Mesothelial cell of epicardium (in vitro differentiated cells): ENCODE measurements at places on chromosomes 5 and 9. TPM values are rescaled to one million over a fixed set of nuclear protein-coding genes. Genes with fewer than 3 reads are reported as not detected.

NR4A3 gene
- 14.2 to 15.4 TPM (median 15.3 TPM) in 3 replicates for total RNA-seq

DNA sequence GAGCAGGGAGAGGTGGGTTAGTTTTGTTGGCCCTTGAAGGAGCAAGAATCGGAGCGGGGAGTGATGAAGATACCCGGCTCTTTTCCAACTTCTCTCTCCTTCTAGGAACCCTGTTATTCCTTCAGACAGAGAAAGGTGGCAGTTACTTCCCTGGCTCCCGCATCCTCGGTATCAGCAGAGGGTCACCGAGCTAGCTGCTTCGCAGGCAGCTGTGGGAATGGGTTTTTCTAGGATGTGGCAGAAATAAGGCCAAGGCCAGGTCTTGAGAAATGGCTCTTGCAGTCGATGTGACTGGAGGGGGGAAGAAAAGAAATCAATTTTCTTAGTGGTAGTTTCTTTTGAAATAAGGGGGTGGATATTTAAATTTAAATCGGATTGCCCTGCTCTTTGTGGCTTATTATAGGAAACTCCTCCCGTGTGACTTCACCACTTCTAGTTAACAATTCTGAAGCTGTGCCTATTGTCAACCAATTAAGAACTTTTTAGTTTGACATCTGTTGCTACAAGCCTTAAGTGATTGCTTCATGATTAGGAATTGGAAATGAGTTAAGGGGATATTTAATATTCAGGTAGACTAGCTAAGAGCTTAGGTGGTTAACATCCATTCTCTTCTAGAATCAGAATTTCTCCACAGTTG is 1.4 kb downstream of the SAP30L start:
- peak overlapping the region; percentile 78 for H3K4me3 ChIP-seq
- H3K4me1 ChIP-seq, result peaks cover 31% of the 10 kb centered on the region
- peak overlapping the region; percentile 88 for H3K27ac ChIP-seq
- peaks cover 5% of the 10 kb centered on the region for H3K36me3 ChIP-seq
- H3K27me3 ChIP-seq, result no peaks in the 10 kb centered on the region

GRCh38 chr9:130186839-130187522 is 14.8 kb downstream of the NCS1 start:
- no peaks in the 10 kb centered on the region for H3K36me3 ChIP-seq
- H3K27me3 ChIP-seq, result no peaks in the 10 kb centered on the region
- no peak overlapping the region for H3K27ac ChIP-seq
- DNase-seq, result no peak
- H3K4me3 ChIP-seq, result no peak overlapping the region

- H3K27ac ChIP-seq, result no peak overlapping the region
- H3K4me1 ChIP-seq, result no peaks in the 10 kb centered on the region
- no peaks in the 10 kb centered on the region for H3K36me3 ChIP-seq
- no peak for DNase-seq
- H3K4me3 ChIP-seq, result no peak overlapping the region
Measured at GRCh38 chr5:32726086-32726557, 15.0 kb downstream of the NPR3 start.

GRCh38 chr9:14932641-14933040 is 22.4 kb upstream of the FREM1 start:
- DNase-seq, result no peak
- no peak overlapping the region for H3K4me3 ChIP-seq
- peaks cover 6% of the 10 kb centered on the region for H3K36me3 ChIP-seq
- H3K27me3 ChIP-seq, result peaks cover 2% of the 10 kb centered on the region

ARL14EPL gene
- total RNA-seq, result 0.25 TPM in 1 of 3 replicates, not detected in the others

NMUR2 gene
- total RNA-seq, result 1.7 to 1.9 TPM (median 1.8 TPM) in 3 replicates

DNA sequence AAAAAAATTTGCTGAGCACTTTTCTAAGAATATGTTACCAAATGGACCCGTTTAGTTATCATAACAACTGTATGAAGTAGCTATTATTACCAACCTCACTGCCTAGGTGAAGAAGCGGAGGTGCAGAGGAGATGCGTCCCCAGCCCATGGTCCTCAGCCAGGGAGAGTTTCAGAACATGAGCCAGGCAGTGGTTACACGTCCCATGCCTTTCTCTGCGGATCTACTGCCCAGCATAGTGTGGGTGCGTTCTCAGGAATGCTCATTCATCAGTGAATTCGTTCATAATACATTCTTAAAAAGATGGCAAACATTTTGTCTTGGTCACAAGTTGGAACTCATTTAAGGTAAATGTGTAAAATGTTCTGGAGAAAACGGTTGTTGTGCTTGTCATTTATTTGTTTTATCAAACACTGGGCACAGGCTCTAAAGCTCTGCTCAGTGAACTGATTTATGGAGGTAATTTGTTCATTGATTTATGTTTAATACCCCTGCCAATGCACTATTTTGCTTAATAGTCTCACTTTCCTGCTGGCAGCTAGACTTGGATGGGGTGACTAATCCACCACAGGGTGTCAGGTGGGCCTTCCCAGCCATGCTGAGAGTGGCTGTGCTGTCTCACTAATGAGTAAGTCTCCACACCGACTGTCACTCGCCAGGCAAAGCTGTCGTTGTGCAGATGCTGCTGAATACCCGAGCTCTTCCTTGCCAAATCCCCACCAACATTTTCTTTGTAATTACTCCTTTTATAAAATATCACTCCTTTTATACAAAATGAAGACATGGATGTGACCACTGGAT is 248.8 kb downstream of the TENT4A start:
- H3K36me3 ChIP-seq, result no peaks in the 10 kb centered on the region
- H3K4me1 ChIP-seq, result no peaks in the 10 kb centered on the region
- H3K27ac ChIP-seq, result no peak overlapping the region

GRCh38 chr5:132812123-132812765 is 858 bp upstream of the SOWAHA start:
- H3K4me1 ChIP-seq, result peaks cover 25% of the 10 kb centered on the region
- peaks cover 37% of the 10 kb centered on the region for H3K27me3 ChIP-seq
- H3K27ac ChIP-seq, result no peak overlapping the region
- peak overlapping the region; percentile 73 for H3K4me3 ChIP-seq

- peaks cover 12% of the 10 kb centered on the region for H3K27me3 ChIP-seq
- peak overlapping the region; percentile 85 for H3K4me3 ChIP-seq
- peak overlapping the region; percentile 8 for H3K27ac ChIP-seq
Measured at GRCh38 chr9:88990041-88990728, 1.1 kb upstream of the S1PR3 start.

GRCh38 chr5:82748688-82749460 is 328.3 kb downstream of the TMEM167A start:
- H3K27me3 ChIP-seq, result no peaks in the 10 kb centered on the region
- H3K4me1 ChIP-seq, result peaks cover 26% of the 10 kb centered on the region
- H3K36me3 ChIP-seq, result no peaks in the 10 kb centered on the region
- H3K4me3 ChIP-seq, result no peak overlapping the region

- H3K4me1 ChIP-seq, result no peaks in the 10 kb centered on the region
- H3K36me3 ChIP-seq, result no peaks in the 10 kb centered on the region
- H3K27me3 ChIP-seq, result peaks cover 46% of the 10 kb centered on the region
- H3K4me3 ChIP-seq, result no peak overlapping the region
- H3K27ac ChIP-seq, result no peak overlapping the region
- DNase-seq, result no peak
Measured at GRCh38 chr9:134981829-134982228, 64.1 kb upstream of the FCN1 start.

DNA sequence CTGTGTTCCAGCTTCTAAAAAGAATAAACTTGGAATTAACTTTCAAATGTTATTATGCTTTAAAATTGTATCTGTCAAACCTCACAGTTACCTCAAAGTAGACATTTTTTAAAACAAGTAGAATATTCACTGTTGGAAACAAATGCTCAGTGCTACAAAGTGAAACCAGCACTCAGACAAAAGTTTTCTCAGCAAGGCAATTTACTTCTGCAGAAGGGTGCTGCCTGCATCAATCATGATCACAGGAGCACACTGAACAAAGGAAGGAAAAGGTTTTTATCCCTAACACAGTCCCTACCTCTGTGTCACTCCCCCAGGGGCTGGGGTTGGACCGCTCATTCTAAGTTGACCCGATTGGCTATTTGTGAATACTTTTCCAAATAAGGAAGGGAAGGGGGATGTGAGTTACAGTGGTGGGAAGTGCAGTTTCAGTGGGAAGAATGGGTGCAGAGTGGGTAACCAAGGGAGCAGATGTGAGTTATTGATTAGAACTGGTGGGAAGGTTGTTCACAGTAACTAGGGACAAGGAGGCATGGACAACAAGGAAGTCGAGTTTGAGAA is 63.0 kb upstream of the CDK20 start:
- H3K27ac ChIP-seq, result no peak overlapping the region
- no peaks in the 10 kb centered on the region for H3K27me3 ChIP-seq
- no peak for DNase-seq

GRCh38 chr5:135182675-135183074 is 148.6 kb upstream of the PITX1 start:
- no peak overlapping the region for H3K27ac ChIP-seq
- H3K4me3 ChIP-seq, result no peak overlapping the region
- H3K4me1 ChIP-seq, result peaks cover 15% of the 10 kb centered on the region
- H3K27me3 ChIP-seq, result no peaks in the 10 kb centered on the region
- no peak for DNase-seq
- no peaks in the 10 kb centered on the region for H3K36me3 ChIP-seq

BTNL3 gene
- not detected in 3 replicates for total RNA-seq

GRCh38 chr5:149063896-149064478 is 1.1 kb upstream of the SH3TC2 start:
- peaks cover 4% of the 10 kb centered on the region for H3K36me3 ChIP-seq
- DNase-seq, result no peak
- H3K4me3 ChIP-seq, result no peak overlapping the region
- H3K27me3 ChIP-seq, result no peaks in the 10 kb centered on the region

CCNJL gene
- total RNA-seq, result 8.2 to 9.7 TPM (median 8.9 TPM) in 3 replicates

DNA sequence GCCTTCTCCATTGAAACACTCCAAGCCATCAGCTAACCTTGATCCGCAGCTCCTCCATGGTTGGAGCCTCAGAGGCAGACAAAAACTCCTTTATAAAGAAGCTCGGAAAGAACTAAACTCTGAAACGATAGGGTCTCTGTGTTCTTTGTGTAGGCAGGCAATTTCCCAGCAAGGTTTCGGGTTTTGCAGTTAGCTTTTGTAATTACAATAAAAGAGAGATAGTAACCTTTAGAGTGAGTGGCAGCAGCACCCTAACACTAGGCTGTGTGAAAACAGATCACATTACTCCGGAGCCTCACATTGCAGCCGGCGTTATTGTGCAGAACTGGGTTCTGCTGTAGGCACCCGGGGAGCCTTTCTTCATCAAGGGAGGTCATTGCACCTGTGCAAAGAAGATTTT is 115.8 kb upstream of the MAP3K1 start:
- H3K4me1 ChIP-seq, result peaks cover 39% of the 10 kb centered on the region
- no peak overlapping the region for H3K4me3 ChIP-seq
- no peaks in the 10 kb centered on the region for H3K27me3 ChIP-seq
- no peak for DNase-seq

DNA sequence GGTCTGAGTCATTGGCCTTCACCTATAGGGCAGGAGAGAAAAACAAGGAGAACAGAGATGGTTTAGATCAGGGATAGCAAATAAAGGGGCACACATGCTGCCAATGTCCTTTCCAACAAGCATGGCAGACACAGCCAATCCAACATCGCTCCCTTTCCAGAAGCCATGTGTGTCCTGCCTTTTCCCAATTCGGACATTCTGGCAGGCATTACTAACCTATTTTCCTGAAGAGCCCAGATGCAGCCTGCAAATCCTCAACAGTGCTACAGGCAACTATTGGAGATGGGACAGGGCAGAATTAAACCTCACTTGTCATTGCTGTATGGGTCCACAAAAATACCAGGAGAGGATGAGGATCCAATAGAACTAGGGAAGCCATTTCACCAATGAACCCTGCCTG is 12.8 kb downstream of the PCDH1 start:
- no peak for DNase-seq
- H3K4me3 ChIP-seq, result no peak overlapping the region
- H3K36me3 ChIP-seq, result no peaks in the 10 kb centered on the region
- peaks cover 27% of the 10 kb centered on the region for H3K4me1 ChIP-seq
- peaks cover 10% of the 10 kb centered on the region for H3K27me3 ChIP-seq

DNA sequence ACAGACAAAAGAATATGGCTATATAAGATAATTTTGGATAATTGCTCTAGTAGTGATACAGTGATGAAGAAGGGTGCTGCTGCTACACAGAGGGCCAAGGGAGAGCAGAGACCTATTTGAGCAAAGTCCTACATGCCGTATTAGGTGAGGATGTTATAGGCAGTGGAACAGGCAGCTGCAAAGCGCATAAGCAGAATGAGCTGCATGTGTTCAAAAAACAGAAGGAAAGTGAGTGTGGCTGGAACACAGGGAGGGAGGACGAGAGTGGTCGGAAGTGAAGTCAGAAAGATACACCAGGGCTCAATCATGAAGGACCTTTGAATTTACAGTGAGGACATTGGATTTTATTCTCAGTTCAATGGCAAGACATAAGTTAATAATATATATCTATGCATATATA is 35.4 kb downstream of the ITGA2 start:
- no peak overlapping the region for H3K27ac ChIP-seq
- H3K27me3 ChIP-seq, result no peaks in the 10 kb centered on the region
- no peak for DNase-seq
- no peaks in the 10 kb centered on the region for H3K36me3 ChIP-seq
- H3K4me1 ChIP-seq, result no peaks in the 10 kb centered on the region

GRCh38 chr9:134369416-134370212 is 43.4 kb downstream of the RXRA start:
- no peaks in the 10 kb centered on the region for H3K36me3 ChIP-seq
- no peak overlapping the region for H3K27ac ChIP-seq
- no peak overlapping the region for H3K4me3 ChIP-seq
- DNase-seq, result no peak
- H3K27me3 ChIP-seq, result no peaks in the 10 kb centered on the region
- peaks cover 44% of the 10 kb centered on the region for H3K4me1 ChIP-seq

GRCh38 chr9:68703672-68704071 is 1.4 kb upstream of the PIP5K1B start:
- H3K27ac ChIP-seq, result no peak overlapping the region
- peak overlapping the region; percentile 70 for H3K4me3 ChIP-seq
- peaks cover 21% of the 10 kb centered on the region for H3K4me1 ChIP-seq

GRCh38 chr5:16567365-16567764 is 49.4 kb downstream of the RETREG1 start:
- no peak overlapping the region for H3K27ac ChIP-seq
- no peak overlapping the region for H3K4me3 ChIP-seq
- H3K4me1 ChIP-seq, result no peaks in the 10 kb centered on the region
- no peaks in the 10 kb centered on the region for H3K27me3 ChIP-seq

SLC6A7 gene
- total RNA-seq, result not detected in 3 replicates

GRCh38 chr5:62689599-62690368 is 111.2 kb downstream of the LRRC70 start:
- no peak for DNase-seq
- peaks cover 4% of the 10 kb centered on the region for H3K4me1 ChIP-seq
- peak overlapping the region; percentile 59 for H3K27ac ChIP-seq
- H3K36me3 ChIP-seq, result no peaks in the 10 kb centered on the region

GRCh38 chr9:38229104-38229500 is 160.1 kb upstream of the SHB start:
- no peaks in the 10 kb centered on the region for H3K27me3 ChIP-seq
- H3K4me3 ChIP-seq, result no peak overlapping the region
- H3K27ac ChIP-seq, result peak overlapping the region; percentile 96
- peaks cover 37% of the 10 kb centered on the region for H3K4me1 ChIP-seq
- peaks cover 8% of the 10 kb centered on the region for H3K36me3 ChIP-seq
- no peak for DNase-seq

- H3K4me3 ChIP-seq, result no peak overlapping the region
- no peaks in the 10 kb centered on the region for H3K27me3 ChIP-seq
- H3K36me3 ChIP-seq, result peaks cover 2% of the 10 kb centered on the region
- H3K4me1 ChIP-seq, result peaks cover under 1% of the 10 kb centered on the region
Measured at GRCh38 chr5:129724647-129725046, 23.2 kb upstream of the MINAR2 start.

UGT3A1 gene
- total RNA-seq, result not detected in 3 replicates
